KG1 (cell line): ENCODE measurements at places on chromosomes 7 and 10.

DNA sequence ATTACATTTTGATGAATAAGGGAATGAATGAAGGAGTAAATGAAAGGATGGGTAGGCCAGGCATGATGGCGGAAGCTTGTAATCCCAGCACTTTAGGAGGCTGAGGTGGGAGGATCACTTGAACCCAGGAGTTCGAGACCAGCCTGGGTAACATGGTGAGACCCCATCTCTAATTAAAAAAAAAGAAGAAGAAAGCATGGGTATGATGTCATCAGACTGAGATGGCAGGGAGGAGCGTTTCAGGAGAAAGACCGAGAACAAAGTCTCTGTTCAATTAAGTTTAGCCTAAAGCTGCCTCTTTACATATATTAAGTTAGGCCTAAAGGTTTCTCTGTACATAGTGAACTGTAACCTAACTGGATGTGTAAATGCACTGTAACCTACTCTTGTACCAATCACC lies 42.2 kb upstream of the SMNDC1 start:
- DNase-seq, result no peak

DNA sequence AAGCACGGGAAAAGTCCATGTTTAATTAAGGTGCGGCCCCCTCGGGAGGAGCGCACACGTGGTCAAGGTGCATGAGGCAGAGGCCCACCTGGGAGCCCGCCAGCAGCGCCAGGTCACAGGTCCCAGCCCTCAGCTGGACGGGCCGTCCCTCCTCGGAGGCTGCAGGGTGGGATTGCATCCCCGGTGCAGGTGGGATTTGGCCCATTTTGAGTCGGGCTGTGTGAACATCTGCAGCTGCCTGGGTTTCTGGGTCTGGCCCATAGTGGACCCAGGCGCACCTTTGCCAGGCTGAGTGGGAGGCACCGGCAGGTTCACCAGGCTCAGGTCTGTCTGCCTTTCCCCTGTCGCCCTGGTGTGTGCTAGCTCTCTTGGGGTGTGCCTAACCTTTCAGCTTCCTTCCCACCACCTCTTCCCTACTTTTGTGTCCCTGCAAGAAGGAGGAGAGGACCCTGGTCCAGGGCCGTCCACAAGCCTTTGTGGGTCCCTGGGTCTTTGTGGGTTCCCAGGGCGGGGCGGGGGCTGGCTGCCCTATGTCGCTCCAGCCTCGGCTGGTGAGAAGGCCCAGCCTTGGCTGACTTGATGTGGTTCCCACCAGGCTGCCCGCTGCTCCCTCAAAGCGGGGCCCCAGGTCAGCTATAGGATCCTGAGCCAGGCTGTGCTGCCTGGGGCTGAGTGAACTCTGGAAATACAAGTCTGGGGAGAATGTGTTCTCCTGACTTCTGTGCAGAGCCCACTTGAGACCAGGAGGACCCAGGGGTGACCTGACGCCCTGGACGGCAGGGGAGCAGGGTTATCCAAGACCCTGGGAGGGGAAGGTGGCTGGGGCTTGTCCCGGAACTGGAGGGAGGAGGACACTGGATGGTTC lies 186.7 kb upstream of the SHH start:
- DNase-seq, result no peak

- DNase-seq, result no peak
These were observed 1.4 kb downstream of the PPP1R17 start for GRCh38 chr7:31688372-31688771.

DNA sequence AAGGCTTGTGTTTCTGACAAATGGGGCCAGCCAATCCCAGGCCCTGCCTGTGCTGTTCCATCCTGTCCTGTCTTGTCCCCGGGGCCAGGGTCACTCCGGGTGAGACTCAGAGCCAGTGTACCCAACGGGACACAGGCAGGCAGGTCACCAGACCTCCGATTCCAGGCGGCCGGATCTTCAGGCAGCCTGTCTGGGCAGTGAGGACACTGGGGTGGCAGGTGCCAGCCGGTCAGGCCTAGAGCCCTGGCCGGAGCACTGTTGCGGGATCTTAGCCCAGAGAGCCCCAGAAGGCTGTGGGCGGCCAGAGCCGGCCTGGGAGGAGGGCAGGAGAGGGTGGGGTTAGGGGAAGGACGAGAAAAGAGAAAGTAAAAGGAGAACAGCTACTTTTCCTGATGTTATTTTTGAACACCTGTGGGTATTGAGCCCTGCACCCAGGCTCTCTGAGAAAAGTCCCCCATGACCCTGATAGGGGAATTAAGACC lies 134.3 kb upstream of the TNRC18 start:
- DNase-seq, result no peak

DNA sequence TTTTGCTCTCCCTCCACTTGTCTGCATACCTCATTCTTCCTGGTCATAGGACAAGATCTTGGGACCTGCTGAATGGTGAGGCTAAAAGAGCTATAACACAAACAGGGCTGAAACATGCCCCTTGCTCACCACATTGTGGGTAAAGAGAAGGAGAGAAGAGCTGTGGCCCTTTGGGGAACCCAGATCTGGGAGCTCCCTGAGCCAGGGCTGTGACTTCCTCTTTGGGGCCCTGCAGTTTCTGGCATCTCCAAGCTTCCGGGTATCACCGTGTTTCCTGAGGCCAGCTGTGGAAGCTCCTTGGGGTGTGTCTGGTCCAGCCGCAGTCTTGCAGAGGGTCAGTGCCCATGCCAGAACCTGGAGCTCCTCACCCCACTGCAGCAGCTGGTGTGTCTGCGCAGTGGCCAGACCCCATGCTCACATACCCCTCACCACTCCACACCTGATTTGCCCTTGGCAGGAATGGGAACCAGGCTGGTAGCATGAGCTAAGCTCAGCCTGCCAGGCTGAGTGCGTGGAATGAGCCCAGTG lies 34.0 kb downstream of the DKK1 start:
- DNase-seq, result no peak

- DNase-seq, result no peak
These were observed 78.4 kb upstream of the CACNA2D1 start for GRCh38 chr7:82521906-82522445.

- DNase-seq, result no peak
These were observed 164.4 kb downstream of the GLRX3 start for GRCh38 chr10:130300608-130301020.

DNA sequence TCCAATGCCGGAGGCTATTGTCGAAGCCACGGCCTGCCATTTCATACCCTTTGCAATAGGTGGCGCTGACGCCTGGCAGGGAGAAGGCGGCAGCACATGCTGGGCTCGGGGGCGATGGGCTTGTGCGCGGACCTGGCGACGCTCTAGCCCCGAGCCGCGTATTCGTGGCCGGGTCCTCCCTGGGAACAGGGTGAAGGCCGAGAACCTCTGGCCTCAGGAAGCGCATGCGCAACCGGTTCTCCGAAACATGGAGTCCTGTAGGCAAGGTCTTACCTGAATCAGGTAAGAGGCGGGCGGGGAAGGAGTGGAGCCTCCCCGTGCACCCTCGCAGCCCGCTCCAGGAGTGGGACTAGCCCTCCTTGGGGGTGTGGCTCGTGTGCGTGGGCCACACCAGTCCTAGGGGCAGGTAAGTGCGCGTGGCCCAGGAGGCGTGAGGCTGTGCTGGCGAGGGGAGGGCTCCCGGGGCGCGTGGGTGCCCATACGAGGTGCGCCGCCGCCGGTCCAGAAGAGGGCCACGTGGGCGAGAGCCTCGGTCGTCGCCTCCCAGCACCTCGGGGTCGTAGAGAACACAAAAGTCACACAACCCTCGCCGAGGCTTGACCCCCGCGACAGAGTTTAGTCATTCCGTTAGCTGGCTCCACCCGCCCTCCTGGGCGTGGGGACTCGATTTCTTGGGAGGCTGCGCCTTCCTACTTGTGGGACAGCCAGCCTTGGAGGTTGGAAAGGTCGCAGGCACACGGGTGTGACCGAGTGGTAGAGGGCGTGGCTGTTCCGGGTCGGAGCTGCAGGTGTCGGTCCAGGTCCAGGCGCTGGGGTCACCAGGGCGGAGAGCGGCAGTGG lies 5.6 kb upstream of the MEST start:
- peak; percentile 14 for DNase-seq

- DNase-seq, result no peak
These were observed 984 bp upstream of the IKZF1 start for GRCh38 chr7:50303335-50304128.

GRCh38 chr10:12531305-12532220 lies 182.2 kb downstream of the CAMK1D start:
- no peak for DNase-seq

DNA sequence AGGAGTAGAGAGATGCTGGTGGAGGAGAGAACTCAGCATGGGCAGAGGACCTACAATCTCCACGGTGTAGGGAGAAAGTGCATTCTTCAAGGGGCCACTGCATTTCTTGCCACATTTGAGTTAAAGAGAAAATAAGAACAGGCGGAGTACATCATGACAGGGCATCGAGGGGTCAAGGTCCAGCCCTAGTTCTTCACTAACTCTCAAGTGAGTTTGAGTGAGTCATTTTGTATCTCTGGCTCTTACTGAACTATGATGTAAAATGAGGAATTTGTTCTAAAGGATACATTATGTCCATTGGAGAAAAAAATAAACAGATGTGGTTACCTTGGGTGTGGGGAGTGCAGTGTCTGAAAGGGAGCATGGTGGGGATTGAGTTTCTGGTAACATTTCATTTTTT lies 182.9 kb downstream of the XPNPEP1 start:
- DNase-seq, result no peak
